NCI-H1092 (cell line): ENCODE measurements at places on chromosomes 2 and 18.
A peak's percentile ranks its signal among the peaks of the same experiment; 100 is the strongest.

DNA sequence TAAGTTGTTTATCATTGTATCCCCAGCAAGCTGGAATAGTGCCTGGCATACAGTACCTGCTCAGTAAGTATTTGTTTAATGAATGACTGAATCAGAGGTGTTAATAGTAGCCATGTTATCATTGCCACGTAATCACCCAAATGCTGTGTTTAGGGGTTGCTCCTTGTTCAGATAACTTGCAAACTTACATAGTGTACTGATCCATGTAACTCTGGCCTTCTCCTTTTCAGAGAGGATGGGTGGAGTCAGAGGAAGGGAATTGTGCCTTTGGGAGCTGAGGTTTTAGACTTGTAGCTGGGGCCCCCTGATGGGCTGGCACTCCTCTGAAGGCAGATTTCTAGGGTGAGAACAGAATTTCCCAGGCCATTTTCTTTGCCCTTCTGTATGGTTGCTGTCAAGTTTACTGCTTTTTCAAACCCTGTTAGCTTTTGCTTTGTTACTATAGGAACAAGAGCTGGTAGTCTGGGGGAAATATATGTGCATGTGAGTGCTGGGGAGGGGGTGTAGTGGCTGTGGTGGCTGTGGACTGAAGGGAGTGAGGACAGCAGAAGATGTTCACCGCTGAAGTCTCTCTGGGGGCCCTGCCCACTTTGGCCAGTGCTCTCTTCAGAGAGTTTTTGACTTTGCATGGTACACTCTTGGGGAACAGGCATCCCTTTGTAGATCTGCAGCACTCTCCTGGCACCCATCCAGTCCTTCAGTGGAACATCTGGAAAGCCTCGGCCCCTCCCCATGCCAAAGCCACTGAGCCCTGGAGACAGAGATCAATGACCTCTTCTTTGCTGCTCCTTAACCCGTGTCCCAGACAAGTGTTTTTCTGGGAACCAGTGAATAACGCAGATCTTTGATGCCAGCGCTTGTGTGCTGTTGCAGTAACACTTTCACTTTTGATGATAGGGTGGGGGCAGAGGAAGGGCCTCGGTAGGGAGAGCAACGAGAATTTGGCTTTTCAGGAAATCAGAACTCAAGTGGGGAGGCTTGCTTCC, 209.0 kb downstream of the PRKCE start:
- no peak for DNase-seq

DNA sequence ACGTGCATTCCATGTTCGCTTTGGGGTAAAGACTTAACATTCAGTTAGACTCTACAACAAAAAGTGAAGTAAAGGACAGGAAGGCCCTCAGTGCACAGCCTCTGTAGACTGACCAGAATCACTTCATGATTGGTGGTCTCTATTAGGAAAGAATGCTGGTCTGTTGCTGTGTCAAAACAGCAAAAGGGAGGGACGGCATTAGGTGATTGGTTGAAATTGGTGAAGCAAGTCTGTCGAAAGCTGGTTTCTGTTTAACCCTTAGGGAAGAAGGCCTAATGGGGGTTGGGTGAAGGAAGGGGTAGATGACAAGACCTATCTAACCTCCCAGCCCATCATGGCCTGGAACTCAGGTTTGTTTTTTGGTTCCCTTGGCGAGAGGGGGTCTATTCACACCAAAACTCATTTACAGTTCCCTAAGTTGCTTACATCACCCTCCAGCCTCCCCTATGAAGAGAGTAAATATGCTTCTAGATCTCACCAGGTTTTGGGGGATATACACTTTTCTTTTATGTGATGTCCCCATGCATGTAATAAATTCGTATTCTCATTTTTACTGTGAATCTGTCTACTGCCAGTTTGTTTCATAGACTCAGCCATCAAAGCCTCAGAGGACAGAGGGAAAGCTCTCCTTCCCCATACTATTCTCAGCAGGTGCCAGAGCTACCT, 65.6 kb downstream of the TMEM17 start:
- DNase-seq: no peak

- no peak for DNase-seq
Observed at GRCh38 chr2:190062053-190062452, 476 bp downstream of the MSTN start.

- peak; percentile 54 for DNase-seq
Observed at GRCh38 chr2:216539791-216540241, 41.2 kb downstream of the RPL37A start.

DNA sequence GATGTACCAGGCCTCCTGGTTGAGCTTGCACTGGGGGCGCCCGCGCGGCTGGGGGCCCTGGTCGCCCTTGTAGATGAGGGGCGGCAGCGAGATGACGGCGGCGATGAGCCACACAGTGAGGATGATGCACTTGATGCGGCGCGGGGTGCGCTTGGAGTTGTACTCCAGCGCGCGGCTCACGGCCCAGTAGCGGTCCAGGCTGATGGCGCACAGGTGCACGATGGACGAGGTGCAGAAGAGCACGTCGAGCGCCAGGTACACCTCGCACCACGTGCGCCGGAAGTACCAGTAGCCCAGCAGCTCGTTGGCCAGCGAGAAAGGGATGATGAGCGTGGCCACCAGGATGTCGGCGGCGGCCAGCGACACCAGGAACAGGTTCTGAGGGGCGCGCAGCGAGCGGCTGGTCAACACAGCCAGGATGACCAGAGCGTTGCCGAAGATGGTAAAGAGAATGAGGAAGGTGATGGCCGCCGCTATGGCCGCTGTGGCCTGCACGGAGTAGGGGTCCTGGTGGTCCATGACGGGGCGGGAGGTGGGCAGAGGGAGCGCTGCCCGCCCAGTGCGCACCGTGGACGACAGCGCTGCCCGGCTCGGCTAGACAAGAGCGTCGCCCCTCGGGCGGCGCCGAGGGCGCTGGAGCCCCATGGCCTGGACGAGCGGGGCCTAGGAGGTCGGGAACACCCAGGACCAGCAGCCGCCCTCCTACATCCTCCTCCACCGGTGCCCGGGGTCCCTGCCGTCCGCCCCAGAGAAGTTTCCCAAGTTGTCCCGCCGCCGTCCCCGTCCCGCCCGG, 544 bp downstream of the ADRA2B start:
- no peak for DNase-seq

GRCh38 chr2:241868661-241869081, 858 bp upstream of the RTP5 start:
- DNase-seq: no peak

DNA sequence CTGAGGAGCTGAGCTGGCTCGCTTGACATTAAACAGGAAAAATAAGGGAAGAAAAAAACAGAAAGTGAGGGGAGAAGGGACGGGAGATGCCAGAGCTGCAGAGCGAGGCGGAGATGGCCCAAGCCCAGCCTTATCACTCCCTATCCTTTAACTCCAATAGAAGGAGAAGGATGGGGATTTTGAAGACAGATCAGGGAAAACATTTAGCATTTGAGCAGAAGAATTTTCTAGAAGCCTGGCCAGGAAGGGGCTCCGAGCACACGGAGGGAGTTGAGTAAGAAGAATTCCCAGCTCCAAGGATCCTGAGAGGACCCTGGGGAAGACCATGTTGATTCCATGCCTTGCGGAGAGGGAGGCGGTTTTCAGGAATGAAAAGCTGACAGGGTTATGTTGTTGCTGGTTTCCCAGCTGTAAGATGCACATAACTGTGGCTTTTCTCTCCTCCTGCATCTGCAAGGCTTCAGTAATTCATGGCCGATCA, 35.6 kb downstream of the TWIST2 start:
- no peak for DNase-seq

DNA sequence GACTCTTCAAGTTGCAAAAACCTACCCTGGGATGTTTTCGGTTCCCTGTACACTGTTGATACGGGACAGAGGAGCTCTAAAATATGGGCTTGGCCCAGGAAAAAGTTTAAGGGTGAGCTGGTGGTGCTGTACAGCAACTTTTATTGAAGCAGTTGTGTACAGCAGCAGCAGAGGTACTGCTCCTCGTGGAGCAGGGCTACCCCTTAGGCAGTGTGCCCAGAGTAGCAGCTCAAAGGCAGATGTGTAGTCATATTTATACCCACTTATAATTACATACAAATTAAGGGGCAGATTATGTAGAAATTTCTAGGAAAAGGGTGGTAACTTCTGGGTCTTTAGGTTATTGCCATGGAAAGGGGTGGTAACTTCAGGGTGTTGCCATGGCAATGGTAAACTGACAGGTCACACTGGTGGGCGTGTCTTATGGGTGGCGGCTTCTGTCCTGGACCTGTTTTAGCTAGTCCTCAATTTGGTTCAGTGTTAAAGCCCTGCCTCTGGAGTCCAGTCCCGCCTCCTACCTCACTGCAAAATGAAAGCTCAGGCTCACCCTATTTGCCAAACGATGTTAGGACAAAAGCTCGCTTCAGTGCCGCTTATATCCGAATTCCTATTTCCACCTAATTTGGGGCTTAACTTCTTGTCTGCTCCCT, 203.2 kb downstream of the ETAA1 start:
- no peak for DNase-seq

GRCh38 chr2:15300624-15301573, 260.2 kb downstream of the NBAS start:
- DNase-seq: no peak

GRCh38 chr2:119240311-119241204, 16.9 kb downstream of the STEAP3 start:
- DNase-seq: peak; percentile 67

DNA sequence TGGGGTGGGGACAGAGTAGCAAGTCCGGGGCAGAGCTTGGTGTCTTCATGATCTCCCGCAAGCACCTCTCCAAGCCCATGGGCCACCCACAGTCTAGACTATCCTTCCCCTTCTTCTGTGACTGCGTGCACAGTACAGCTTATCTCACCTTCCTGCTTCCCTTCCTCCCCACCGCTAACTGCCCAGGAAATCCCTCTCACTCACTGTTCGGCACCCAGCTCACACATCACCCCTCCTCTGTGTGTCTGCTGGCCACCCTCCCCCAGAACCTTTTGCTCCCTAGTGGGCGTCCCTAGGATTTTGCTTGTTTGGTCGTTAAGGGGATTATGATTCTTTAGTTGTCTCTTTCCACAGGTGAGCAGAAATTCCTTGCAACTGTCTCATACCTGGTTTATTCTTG, 31.5 kb upstream of the SMAD7 start:
- no peak for DNase-seq

DNA sequence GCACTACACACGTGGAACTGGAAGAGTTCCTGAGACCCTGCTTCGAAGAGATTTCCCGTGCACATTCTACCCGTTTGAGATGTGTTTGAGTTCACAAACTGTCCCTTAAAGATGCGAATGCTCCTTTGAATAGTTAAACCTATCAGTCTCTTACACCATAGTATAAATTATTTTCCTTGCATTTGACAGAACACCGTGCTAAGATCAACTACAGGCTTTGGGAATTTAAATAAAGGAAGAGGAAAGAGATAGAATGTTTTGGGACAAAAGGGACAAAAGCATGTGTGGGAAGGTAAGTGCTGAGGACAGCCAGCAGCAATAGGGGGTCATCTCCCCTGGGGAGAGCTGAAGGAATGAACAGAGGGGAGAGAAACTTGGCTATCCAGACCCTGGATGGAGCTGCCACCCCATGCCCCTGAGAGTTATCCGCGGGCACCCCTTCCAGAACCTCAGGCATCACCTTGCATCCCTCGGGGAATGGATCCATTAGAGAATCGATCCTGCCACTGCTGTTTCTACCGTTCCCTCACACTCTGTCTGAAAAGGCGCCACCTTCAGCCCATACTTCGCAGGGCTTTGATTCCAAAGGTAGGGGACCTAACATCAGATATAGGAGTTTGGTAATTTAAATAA, 888 bp upstream of the ADCY3 start:
- no peak for DNase-seq

- DNase-seq: no peak
Observed at GRCh38 chr2:95734976-95735890, 143.4 kb downstream of the TRIM43 start.

GRCh38 chr2:99028558-99028957, 92.5 kb upstream of the CRACDL start:
- no peak for DNase-seq

DNA sequence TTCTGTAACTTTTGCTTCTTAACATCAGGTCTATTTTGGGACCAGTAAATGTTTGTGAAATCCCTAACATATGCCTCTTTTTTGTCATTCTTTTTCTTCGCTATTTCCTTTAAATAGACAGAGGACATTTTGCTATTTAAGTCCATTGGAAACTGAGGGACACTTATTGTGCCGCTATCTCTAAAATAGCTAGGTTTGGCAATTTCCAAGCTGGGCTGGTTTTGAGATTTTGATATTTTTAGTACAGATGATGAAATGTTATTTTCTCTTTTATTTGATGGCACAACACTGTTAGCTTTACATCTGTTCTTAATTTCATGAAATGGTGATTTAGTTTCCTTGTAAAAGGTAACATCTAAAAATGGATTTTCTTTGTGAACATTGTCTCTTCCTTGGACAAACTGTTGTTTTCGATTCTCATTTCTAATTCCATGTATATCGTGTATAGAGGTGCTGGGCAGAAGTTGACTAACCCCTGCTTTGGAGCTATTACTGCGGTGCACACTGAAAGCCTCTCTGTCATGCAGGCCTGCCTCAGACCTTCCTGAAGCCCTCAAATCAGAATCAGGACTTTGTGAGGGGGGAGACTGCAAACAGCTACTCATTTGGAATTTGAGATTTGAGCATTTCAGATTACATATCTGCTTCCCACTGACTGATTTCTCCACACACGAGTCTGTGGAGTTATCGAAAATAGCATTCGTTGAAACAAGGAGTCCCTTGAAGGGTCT, 594 bp downstream of the RAD51AP2 start:
- no peak for DNase-seq

DNA sequence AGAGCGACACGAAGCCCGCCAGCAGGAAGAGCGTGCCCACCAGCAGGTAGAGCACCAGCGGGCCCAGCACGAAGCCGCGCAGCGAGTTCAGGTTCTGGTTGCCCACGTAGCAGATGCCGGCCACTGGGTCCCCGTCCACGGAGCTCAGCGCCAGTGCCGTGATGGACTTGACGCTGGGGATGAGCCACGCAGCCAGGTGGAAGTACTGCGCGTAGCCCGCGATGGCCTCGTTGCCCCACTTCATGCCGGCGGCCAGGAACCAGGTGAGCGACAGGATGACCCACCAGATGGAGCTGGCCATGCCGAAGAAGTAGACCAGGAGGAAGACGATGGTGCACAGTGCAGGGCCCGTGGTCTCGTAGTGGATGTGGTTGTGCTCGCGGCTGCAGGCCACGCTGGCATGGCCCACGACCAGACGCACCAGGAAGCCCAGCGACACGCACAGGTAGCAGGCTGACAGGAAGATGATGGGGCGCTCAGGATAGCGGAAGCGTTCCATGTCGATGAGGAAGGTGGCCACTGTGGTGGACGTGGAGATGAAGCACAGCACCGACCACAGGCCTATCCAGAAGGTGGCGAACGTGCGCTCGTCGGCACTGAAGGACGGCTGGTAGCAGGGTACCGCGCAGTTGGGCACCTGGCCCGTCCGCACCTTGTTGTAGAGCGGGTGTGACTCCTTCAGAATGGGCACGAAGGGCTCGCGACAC, 2.1 kb downstream of the FZD5 start:
- peak; percentile 28 for DNase-seq
